ENCODE measurements at places on chromosomes 4 and X. TPM values are rescaled to one million over a fixed set of nuclear protein-coding genes. Genes with fewer than 3 reads are reported as not detected.

The BCLAF3 gene
- 2.7 TPM for total RNA-seq

The PDLIM3 gene
- 1.7 TPM for total RNA-seq

The RHOXF1 gene
- total RNA-seq: not detected

The FHDC1 gene
- total RNA-seq: 0.28 TPM

The PABPC1L2A gene
- total RNA-seq: not detected

The NRK gene
- total RNA-seq: 0.10 TPM

The PPP2R2C gene
- 0.13 TPM for total RNA-seq

The TMPRSS11D gene
- total RNA-seq: not detected

The UGT2A3 gene
- 16.6 TPM for total RNA-seq

The KLHL4 gene
- 0.28 TPM for total RNA-seq

The VSIG4 gene
- 16.1 TPM for total RNA-seq

The IL9R gene
- not detected for total RNA-seq
